Midbrain (tissue), 1 donor: ENCODE measurements at places on chromosomes 11 and 22.

DNA sequence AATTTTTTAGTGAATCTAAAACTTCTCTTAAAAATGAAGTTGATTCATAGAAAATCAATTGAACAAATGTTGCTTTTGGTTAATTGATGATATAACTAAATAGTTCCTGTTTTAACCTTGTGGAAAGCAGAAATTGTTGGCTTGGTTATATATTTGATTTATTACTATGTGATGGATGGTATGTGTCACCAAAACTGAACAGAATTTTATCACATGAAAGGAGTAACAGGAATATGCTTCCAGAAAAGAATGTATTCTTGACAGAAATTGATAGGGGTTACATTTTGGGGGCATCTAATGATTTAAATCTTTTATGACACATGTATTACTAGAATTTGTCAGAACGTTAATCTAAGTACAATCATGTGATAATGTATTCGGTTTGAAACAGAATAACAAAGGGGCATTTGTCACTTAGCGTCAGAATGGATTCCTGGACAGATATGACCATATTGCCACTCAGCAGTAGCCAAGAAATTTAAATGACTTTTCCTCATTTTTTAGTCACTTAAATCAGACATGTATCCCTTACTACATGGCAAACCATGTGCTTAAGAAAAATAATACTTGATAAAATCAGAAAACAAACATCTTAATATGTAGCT, 295.2 kb downstream of the GRM5 start:
- no peak for DNase-seq

DNA sequence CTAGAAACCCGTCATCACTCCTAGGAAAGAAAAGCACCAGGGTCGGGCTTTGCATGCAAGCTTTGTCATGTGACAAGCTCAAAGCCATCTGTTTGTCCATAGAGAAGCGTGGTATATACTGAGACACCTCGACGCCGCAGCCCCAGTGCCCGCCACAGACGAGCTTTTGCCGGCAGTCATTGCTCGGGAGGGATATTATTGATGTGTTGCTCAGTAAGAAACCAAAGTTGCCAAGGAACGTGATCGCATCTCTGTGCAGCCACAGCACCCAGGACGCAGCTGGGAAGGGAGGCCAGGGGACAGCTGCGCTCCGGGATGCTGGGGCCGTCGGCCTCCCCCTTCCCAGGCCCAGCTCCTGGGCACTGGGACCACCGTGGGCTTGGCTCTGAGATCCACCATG, 89.5 kb upstream of the KCNQ1OT1 start:
- DNase-seq, result no peak

GRCh38 chr22:49906799-49907290, 11.4 kb downstream of the ALG12 start:
- no peak for DNase-seq

DNA sequence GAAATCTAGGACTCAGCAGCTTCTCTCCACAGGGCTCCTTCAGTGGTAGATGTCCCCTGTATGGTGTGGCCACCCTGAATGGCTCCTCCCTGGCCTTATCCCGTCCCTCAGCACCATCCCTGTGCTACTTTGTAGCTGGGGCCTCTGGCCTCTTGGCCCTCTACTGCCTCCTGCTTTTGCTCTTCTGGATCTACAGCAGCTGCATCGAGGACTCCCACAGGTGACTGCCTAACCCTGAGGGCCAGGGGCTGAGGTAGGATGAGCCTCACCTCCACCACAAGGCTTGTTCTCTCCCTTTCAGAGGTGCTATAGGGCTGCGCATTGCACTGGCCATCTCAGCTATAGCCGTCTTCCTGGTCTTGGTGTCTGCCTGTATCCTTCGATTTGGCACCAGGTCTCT, 1.8 kb downstream of the TMEM179B start:
- no peak for DNase-seq

GRCh38 chr11:123344790-123345357, 85.2 kb upstream of the GRAMD1B start:
- DNase-seq, result no peak

- no peak for DNase-seq
Measured at GRCh38 chr11:91129596-91129995, 906.7 kb upstream of the CHORDC1 start.

- DNase-seq, result no peak
Measured at GRCh38 chr11:32079553-32079952, 11.3 kb upstream of the RCN1 start.

- no peak for DNase-seq
Measured at GRCh38 chr11:118641397-118642019, 34.1 kb downstream of the PHLDB1 start.

- DNase-seq, result no peak
Measured at GRCh38 chr22:24209687-24210086, 28.4 kb downstream of the SUSD2 start.

DNA sequence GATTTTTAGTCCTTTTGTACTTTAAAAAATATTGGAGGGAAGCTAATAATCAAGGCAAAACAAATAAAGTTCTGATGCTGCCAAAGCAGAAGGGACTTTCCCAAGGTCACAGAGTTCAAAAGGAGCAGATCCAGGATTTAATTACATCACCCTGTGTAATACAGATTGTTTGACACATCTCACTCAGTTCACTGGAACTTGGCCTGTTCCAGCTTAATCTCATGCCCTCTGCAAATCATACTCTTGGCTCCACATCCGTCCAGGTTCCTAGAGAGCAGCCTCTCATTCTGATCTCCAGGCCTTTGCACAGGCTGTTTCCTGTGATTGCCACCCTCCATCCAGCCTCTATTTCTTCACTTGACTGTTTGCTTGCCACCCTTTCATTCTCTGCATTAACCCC, 151.7 kb downstream of the SPON1 start:
- no peak for DNase-seq

- no peak for DNase-seq
Measured at GRCh38 chr11:130679247-130679646, 230.8 kb downstream of the ADAMTS15 start.

DNA sequence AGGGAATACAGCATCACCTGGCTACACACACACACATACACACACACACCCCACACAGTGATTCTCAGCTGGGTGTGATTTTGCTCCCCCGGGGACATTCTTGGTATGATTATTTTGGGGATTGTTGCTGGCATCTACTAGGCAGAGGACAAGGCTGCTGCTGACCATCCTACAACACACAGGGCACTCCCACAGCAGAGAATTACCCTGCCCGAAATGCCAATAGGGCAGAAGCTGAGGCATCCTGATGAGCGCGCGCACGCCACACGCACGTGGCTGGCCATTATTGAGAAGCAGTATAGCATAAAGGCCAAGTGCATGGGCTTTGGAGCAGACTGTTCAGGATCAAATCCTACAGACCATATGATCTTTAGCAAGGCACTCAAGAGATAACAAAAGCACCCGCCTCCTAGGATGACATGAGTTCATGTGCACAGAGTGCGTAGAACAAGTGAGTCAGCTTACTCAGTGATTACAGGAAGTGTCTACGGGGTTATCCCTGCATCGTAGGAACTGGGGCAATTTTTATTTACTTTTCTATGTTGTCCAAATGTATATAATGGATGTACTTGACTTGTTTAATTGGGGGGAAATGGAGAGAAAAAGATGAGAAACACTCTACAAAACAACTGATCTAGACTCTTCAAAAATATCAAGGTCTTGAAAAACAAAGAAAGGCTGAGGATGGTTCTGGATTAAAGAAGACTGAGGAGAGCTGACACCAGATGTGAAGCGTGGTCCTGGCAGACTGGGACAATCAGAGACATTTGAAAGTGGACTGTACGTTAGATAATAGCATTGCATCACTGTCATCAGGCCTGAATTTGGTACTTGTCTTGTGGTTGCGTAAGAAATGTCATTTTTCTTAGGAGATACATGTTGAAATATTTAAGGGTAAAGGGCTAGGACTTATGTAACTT, 7.2 kb upstream of the EHD1 start:
- DNase-seq, result no peak

- peak; percentile 65 for DNase-seq
Measured at GRCh38 chr11:47611348-47611794, 17.2 kb upstream of the C1QTNF4 start.

DNA sequence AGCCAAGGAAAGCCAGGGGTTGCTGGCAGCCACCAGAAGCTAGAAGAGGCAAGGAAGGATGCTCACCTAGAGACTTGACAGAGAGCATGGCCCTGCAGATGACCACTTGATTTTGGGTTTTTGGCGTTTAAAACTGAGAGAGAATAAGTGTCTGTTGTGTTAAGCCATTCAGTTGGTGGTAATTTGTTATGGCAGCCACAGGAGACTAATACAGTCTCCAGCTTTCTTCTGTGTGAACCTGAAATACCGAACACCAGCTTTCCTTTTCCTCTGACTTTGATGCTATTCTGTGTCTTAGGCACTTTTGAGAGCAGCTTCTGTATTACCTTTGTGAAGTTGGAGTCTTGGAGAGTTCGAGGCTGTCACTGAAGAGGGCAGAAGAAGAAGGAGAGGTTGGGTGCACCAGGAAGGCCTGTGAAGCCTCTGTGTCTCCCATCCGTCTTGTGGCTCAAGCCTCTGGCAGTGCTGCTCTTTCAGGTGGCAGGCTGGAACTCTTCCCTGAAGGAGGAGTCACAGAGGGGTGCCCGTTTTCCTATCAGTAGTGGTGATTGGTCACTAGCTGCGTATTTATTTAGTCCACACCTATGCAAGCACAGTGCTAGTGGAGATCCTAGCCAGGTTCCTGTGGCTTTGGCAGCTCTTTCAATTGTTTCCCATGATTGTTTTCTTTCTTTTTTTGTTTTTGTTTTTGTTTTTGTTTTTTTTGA, 2.5 kb downstream of the TBC1D22A start:
- DNase-seq, result no peak

DNA sequence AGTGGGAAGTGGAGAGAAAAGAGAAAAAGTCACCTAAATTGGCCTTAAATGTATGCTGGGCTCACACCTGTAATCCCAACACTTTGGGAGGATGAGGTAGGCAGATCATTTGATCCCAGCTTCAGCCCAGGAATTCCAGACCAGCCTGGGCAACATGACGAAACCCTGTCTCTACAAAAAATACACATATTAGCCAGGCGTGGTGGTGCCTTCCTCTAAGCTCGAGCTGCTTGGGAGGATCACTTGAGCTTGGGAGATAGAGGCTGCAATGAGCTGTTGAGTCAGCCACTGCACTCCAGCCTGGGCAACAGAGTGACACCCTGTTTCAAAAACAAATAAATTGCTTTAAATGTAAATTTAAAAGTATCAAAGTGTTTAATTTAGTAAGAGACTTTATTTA, 3.9 kb downstream of the CBL start:
- DNase-seq, result no peak

DNA sequence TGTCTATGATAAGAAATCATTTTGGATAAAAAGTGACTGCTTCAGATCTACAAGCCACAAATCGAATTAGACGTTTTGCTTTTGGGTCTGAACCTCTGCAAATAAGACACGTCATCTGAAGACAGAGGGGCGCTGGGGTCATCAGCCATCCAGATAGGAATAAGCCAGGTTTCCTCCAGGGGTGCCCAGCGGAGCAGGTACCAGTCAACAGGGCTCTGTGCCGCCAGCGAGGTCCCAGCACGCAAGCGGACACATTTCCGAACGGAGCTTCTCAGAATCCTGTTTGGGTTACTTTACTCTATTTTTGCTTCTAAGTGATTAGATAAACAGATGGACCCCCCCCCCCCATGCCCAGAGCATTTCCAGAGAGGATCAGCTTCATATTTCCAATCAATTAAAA, 873.8 kb downstream of the BRD1 start:
- no peak for DNase-seq

DNA sequence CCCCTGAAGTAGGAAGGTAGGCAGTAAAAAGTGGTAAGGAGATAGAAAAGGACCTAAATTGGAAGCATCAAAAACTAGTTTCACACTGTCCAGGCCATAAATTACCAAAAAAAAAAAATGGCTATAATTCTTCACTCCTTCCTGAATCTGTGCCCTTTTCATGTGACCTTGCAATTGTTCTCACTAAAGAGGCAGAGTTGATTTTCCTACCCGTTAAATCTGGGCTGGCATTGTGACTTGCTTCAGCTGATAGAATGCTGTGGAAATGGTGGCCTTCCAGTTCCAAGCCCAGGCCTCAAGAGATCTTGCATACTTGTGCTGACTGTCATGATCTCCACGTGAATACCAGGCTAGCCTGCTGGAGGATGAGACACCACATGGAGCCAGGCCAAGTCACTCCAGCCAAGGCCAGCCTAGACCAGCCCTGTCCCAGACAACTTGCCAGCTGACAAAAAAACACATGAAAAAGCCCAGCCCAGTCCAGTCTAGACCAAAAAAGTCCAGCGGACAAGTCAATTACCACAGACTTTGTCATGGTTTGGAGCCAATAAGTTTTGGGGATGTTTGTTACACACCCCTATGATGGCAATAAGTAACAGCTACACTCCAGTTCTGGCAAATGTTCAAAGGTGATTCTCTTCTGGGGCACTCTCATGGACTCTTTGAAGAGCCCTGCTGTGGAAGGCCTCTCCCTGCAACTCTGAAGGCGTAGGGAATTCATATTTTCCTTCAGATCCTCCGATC, 51.4 kb upstream of the NUP50 start:
- no peak for DNase-seq

- no peak for DNase-seq
Measured at GRCh38 chr11:16613262-16613511, 125.3 kb upstream of the C11orf58 start.

GRCh38 chr22:50190941-50191741, 5.4 kb downstream of the TRABD start:
- no peak for DNase-seq

- DNase-seq, result no peak
Measured at GRCh38 chr11:47987781-47988180, 7.4 kb downstream of the PTPRJ start.

- no peak for DNase-seq
Measured at GRCh38 chr11:124889191-124890091, 8.2 kb downstream of the ROBO4 start.

- peak; percentile 61 for DNase-seq
Measured at GRCh38 chr11:134124660-134125451, 56.0 kb downstream of the JAM3 start.

DNA sequence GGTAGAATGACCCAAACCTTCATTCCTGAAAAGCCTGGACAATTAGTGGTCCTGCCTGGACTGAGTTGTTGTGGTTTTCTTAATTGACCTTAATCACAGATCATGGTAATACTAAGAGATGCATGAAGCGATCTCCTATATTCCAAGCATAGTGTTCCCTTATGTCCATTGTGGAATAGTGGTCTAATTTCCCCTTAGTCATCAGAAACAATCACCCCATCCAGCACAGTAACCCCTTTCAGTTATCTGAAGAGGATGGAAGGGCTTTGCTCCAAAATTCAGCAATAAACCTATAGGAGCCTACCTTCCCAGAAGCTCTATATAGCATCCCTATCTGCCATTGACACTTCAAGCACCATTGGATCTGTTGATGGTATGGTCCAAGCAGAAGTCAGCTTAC, 6.8 kb upstream of the MS4A5 start:
- DNase-seq, result no peak
